ENCODE measurements at places on chromosomes 3 and 15.

GRCh38 chr3:150605998-150606641, 3.0 kb downstream of the SELENOT start:
- no peak for DNase-seq

DNA sequence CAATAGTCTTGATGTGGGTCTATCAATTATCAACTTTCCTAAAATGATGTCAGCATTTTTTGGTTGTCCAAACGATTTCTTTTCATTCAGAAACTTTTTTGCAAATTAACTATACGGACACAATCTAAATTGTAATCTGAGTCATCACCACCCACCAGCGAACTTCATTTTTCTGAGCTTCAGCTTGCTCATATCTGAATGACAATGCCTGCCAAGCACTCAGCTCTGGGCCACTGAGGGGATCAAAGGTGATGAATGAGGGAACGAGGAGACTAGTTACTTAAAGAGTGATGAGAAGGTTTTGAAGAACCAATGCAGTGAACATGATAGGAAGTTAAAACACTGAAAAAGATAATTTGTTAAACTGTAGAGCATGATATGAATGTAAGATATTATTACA, 14.9 kb upstream of the TBC1D23 start:
- peak; percentile 46 for DNase-seq

DNA sequence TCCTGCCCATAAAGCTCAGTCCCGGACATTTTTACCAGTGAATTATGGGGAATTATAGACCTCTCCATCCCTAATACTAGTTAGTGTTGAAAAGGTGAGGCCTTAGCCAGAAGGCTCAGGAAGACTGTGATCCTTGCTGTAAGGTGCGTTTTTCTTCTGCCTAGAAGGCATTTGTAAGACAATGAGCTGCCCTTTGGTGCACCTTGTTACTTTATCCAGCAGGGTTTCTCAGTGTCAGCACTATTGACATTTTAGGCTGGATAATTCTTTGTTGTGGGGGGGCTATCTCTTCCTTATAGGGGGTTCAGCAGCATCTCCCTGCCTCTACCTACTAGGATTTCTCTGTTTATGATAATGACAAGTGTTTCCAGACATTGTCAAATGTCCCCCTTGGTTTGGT, 108.1 kb upstream of the ABHD17C start:
- no peak for DNase-seq

DNA sequence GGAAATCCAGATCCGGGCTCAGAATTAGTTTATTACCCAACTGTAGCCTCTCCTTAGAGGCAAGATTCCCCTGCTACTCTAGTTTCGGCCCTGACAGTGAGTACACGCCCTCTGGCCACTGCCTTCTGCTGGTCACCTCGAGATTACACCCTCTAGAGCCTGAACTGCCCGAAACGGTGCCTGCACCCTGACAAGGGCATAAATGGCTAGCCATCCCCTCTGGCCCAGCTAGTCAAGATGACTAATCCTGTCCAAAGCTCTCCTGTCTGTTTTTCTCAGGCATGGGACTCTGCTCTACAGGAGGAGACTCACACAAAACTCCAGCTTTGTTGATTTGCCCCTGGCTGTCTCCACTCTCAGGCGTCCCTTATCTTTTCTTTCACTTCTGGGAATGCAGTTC, 150.5 kb upstream of the UBE2E2 start:
- no peak for DNase-seq

DNA sequence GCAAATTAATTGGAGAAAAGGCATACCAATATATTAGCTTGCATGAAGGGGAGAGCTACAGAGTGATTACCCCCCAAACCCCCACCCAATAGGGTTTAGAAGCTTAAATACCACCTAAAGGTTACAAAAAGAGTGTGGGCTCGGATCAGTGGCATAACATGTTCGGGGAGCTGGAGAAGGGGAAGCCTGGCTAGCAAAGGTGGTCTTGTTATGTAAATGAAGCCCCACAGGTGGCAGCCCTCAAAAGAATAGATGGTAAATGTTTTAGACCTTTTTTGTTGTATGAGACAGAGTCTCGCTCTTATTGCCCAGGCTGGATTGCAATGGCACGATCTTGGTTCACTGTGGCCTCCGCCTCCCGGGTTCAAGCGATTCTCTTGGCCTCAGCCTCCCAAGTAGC, 10.9 kb upstream of the PXK start:
- no peak for DNase-seq

DNA sequence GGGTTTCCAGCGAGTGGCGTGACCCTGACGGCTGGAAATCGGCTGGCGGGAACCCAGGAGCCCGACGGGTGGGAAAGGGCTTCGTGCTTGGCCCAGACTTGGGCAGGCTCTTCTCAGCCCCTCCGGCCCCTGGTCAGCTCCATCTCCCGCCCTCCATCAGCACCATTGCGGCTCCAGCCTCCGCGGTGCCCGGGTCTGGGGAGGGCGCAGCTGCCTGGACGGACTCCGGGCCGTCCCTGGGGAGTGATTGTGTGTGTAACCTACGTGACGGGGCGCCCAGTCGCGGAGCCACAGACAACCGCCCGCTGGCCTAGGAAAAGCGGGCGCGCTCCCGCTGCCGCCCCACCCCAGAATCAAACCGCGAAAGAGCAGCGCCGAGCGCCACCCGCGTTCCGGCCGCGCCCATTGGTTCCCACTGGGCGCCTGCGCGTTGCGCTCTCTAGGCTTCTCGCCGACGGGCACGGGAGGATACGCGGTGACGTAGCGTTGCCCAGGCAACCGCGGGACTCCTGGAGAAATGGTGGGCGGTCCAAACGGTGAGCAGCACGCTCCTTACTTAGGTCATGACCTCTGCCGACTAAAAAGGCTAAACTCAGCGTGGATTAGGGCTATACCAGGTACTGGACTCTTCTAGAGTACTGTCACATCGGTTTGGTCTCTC, at the start of gene CFAP20DC:
TSS of gene CFAP20DC (minus strand) at position 355 of the 661 bp plus-strand sequence. CDS start 394 bp downstream, outside the sequence.
- DNase-seq: peak; percentile 93

DNA sequence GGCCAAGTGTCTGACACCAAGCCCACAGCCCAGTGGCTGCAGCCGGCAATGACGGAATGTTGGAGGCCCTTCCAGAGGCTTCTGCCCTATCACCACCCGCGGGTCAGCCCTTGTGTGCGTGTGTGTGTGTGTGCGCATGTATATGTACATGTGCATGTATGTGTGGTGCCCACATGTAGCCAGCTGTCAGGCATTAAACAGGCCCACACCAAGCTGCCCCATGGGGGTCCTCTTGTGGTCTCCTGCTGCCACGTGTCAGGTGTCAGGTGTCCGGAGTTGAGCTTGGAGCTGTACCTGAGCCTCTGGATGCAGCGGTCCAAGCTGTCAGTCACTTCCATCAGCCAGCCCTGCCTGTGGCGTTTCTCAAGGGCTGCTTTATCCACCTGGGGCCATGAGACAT, 13.9 kb downstream of the UROC1 start:
- no peak for DNase-seq

GRCh38 chr3:33954956-33955355, 156.5 kb downstream of the PDCD6IP start:
- no peak for DNase-seq

DNA sequence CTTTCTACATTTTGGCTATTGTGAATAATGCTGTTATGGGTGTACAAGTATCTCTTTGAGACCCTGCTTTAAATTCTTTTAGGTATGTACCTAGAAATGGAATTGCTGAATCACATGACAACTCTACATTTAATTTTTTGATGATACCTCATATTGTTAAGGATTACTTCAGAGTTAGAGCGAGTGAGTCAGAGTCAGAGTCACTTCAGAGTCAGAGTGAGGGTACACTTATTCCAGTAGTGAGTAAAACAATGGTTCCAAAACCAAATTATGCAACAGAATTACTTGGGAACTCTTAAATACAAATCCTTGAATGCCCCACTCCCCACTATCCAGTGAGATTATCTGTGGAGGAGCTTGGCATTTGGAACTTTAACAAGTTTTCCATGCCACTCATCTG, 50.3 kb upstream of the SNRK start:
- DNase-seq: no peak

- DNase-seq: no peak
Observed at GRCh38 chr15:94265982-94266381, 34.6 kb downstream of the MCTP2 start.

DNA sequence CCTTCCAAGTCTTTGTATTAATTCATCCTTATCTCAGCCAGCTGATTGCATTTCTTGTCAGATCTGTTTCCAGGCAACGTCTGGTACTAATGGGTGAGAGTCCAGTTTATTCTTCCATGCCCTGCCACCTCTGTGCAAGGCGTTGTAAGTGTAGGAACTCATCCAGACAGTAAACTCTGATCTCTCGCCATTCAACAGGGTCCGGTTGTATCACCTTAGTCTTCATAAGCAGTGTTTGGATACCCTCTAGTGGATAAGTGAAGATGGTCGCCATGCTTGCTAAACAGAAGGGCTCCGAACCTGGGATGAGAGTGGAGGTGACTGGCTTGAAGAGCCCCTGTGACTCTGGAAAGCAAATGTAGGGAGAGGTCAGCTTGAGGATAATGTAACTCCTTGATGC, 51.6 kb upstream of the CMTM7 start:
- peak; percentile 50 for DNase-seq

- DNase-seq: no peak
Observed at GRCh38 chr15:67465196-67465952, 55.6 kb upstream of the C15orf61 start.

- DNase-seq: no peak
Observed at GRCh38 chr3:39879581-39879980, 70.2 kb downstream of the MYRIP start.

GRCh38 chr3:4765212-4765611, 214.0 kb upstream of the BHLHE40 start:
- DNase-seq: no peak

DNA sequence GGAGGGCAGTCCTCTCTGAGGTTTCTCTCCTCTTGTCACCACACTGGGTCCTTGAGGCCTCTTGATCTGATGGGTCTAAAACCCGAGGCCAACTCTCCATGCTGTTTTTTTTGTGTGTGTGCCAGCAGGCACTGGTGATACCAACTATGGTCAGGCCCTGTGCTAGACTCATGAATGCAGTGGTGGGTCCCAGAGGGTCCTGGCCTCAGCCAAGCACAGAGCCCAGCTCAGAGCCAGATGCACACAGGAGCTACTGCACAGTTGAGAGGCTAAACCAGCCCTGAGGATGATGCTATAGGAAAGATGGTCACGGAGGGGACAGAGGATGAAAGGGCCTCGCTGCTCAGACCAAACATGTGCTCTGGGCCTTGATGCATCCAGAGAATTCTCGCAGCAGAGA, 33.5 kb downstream of the RAB6B start:
- no peak for DNase-seq

DNA sequence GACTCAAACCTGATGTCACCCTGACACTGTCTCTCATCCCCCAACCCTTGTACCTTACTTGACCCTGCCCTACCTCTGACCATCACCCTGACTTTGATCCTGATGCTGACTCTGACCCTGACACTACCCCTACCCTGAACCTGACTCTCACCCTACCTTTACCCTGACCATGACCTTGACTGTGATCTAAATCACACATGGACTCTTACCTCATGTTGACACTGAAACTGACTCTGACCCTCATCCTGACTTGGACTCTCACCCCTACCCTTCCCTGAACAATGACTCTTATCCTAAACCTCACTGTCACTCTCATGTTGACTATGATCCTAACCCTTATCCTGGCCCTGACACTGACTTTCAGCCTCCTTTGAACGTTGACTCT, 21.7 kb upstream of the SLC25A26 start:
- DNase-seq: no peak

DNA sequence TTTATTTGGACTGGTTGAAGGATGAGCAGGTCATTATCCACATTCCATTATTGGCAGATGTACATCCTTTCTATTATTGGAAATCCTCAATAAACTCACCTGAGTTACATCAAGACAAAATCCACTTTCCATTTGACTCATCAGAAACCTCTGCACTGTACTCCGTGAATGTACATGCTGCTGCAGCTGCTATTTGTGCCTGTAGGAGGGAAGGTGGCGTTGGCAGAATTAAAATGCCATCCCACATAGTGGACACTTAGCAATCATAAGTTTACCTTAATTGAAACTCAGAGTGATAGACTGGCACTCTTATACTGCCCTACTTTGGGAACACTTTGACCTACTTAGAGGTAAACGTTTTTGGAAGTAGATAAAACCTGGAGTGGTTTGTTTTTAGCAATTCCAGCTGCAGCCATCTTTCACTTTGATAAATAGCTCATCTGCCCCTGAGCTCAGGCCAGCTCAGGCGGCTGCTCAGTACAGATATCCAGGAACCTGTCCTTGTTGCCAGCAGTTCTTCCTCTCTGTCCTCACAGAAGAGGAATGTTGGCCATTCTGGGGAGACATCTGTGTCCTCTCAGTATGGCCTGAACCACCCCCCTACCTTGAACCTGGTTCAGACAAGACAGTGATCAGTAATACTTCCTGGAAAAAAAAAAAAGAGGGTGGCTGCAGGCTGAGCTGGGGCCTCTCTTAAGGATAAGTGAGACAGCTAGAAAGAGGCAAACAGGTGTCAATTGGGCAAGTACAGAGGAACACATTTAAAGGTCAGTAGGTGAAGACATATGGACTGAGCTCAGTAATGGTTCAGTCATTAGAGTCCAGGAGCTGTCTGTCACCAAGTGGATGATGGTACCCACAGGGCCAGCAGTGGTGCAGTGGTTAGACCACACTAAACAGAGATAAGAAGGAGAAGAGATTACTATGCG, 153.4 kb upstream of the UMPS start:
- no peak for DNase-seq

DNA sequence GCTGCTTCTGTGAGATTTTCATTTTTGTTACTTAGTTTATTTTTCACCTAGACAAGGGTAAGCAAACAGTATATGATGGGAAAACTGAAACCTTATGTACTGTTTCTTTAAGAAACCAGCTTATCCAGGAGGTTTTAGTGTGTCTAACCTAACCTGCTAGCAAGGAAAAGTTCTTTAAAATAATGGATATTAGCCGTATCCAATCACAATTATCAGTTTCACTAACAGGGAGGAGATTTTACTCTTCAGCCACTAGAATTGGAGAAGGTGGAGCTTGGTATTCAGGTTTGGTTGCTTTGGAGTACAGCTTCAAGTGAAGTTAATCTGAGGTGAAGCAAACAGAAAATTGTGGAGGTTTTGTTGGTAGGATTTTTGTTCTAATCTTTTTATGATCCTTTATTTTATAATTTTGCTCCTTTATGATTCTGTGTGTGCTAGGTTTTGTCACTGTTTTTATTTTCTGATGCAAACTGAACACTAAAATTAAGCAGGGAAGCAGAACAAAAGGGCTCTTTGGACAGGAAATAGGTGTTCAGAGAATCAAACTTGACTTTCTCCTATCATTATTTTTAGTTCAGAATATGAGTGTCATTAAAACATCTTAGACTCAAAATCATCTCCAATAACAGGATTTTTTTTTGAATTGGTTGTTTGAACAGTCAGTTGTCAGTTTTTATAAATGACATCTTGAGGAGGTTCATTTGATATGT, 13.0 kb downstream of the ZFAND6 start:
- DNase-seq: peak; percentile 95

- no peak for DNase-seq
Observed at GRCh38 chr15:40048926-40049475, 10.0 kb upstream of the SRP14 start.

GRCh38 chr15:99253381-99254090, 2.3 kb downstream of the LRRC28 start:
- DNase-seq: peak; percentile 82

- no peak for DNase-seq
Observed at GRCh38 chr3:53182764-53183355, 21.9 kb downstream of the PRKCD start.

All from astrocyte of the spinal cord (primary cell).